ENCODE measurements at places on chromosomes 3 and 15.

- DNase-seq: peak; percentile 50
Observed at GRCh38 chr3:124097362-124098131, 105.6 kb upstream of the ROPN1 start.

- no peak for DNase-seq
Observed at GRCh38 chr3:134620476-134621115, 30.2 kb downstream of the KY start.

GRCh38 chr3:66800941-66801545 lies 197.1 kb upstream of the KBTBD8 start:
- no peak for DNase-seq

- DNase-seq: no peak
Observed at GRCh38 chr3:150681057-150681456, 22.7 kb downstream of the ERICH6 start.

GRCh38 chr15:85381850-85382751 lies 1.7 kb downstream of the AKAP13 start:
- no peak for DNase-seq

DNA sequence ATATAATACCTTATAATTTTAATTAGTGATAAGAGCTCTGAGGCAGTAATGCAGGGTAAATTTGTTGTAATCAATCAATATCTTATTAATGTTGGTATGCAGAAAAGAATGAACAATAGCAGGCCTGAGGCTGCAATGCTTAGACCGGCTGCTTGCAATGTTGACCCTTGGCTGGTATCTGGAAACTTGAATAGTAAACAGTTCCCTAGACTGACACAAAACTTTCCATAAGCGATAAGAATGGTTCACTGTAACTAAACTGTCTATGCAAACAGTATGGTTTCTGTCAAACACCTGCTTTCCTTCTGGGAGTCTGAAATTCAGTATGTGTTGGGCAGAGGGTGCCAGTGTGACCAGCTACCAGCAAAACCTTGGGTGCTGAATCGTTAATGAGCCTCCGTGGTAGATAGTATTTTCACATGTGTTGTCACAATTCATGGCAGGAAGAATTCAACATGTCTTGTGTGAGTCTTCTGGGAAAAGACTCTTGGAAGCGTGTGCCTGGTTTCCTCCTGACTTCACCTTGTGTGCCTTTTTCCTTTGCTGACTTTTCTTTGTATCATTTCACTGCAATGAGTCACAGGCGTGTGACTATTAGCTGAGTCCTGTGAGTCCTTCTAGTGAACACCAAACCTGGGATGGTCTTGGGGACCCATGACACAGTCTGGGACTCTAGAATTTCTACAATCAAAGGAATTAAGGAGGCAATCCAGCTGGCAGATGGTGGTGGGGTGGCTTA lies 30.7 kb upstream of the CLRN1 start:
- DNase-seq: peak; percentile 19

- no peak for DNase-seq
Observed at GRCh38 chr15:39142500-39142899, 438.4 kb upstream of the THBS1 start.

- no peak for DNase-seq
Observed at GRCh38 chr3:55484191-55484689, 2.9 kb downstream of the WNT5A start.

DNA sequence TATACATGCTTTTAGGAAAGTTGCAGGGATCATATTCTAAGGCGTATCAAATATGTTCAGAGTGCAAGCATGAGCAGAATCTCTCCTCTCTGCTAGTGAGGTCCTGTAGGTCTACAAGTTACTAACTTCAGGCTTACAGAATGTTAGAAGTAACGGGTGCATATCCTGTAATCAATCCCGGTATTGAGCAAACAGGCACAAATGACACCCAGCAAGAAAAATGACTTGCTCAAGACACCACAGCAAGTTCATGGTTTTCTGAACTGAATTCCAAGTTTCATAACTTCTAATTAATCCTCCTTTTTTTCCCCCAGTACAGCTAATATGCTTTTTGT lies 353.9 kb upstream of the TPRG1 start:
- no peak for DNase-seq

DNA sequence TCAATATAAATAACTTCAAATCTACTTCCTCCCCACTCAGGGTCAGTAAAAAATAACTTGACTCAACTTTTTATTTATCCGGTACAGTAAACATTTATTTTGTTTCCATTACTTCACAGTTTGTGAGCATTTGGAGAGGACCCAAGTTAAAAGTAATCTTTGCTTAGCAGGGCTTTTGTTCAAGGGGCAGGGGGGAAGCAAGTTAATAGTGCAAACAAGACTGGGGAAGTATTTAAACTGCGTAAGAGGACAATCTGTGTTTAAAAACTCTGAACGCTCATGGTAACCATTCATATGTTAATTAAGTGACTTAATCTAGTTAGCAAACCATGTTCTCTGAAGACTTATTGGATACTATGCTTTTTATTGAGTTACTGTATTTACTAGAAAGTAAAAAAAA lies 346.2 kb downstream of the SLC9A9 start:
- no peak for DNase-seq

DNA sequence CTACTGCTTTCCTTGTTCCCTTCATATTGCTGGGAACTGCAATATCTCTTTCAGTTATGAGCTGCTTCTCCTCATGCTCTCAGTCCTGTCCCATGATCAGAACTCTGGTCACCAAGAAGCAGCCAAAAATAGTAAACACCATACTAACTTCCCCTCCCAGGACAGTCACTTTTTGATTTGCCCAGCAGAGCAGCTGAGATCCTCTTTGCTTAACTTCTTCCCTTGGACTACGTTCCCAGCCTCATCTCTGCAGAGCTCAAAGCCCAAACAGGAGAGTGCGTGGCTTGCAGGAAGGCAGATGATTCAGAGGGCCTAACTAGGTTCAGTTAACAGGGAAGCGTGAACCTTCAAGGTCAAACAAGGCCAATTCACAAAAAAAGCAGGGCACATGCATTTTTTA lies 153.2 kb downstream of the CTNNB1 start:
- DNase-seq: no peak

DNA sequence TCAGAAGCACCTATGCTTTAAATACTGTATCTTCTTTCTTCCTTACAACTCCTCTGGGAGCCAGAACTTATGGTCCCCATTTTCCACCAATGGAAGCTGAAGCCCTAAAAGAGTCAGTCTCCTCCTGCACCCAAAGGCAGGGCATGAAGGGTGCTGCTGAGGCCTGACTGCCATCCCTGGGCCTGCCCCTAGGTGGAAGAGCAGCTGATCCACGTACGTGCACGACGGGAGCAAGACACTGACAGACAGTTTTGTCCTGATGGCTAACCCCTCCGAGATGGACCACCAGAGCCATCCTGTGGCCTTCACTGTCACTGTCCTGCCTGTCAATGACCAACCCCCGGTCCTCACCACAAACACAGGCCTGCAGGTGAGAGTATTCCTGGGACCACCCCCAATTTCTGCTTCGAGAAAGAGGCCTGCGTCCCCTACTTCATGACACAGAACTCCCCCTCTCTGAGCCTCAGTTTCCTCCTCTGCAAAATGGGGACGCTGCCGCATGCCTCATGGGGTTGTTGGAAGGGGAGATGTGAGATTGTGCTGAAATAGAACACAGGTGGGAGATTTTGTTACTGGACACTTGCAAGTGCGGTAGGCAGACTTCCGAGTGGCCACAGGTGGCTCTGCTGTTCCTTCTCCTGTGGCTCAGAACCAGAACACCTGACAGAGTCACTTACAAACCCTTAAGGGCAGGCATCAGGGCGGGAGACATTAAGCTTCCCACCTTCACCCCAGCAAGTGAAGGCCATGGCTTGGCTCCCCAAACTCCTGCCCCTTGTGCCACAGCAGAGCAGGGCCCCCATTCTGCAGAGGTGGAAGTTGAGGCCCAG lies 175.4 kb downstream of the TBC1D2B start:
- DNase-seq: no peak

- no peak for DNase-seq
Observed at GRCh38 chr15:89199746-89200145, 21.6 kb downstream of the RLBP1 start.

GRCh38 chr3:98734735-98735134 lies 28.4 kb upstream of the ST3GAL6 start:
- no peak for DNase-seq

DNA sequence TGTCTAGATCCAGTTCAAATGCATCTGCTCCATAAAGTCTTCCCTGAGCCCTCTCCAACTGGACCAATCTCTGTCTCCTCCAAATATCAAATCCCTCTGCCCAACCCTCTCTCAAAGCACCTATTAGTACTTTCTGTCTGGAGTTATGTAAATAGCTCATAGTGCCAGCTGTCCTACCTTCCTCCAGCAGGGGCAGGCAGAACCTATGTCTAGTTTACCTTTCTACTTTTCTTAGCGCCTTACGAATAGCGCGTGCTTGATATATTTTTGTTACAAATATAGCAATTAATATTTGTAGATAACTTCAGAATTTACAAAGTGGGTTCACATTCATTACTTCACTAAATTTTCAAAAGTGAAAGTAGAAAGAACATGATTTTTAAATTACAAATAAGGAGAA lies 14.0 kb upstream of the CCDC80 start:
- no peak for DNase-seq

DNA sequence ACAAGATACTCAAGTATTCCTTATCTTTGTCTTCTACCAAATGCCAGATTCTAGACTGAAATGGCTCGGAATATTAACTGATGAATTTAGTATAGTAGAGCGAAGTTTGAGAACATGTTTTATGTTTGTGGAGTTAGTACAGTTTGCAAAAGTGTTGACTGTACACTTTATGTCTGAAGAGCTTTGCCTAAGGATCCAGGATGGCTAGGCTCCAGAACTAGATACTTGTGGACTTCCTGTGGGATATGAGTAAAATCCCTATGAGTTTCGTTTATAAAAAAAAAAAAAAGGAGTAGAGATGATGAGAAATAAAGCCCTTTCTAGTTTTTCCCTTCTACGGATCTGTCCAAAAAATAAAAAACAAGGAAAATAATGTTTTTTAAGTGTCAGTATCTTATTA lies 96.7 kb downstream of the TP63 start:
- DNase-seq: no peak

DNA sequence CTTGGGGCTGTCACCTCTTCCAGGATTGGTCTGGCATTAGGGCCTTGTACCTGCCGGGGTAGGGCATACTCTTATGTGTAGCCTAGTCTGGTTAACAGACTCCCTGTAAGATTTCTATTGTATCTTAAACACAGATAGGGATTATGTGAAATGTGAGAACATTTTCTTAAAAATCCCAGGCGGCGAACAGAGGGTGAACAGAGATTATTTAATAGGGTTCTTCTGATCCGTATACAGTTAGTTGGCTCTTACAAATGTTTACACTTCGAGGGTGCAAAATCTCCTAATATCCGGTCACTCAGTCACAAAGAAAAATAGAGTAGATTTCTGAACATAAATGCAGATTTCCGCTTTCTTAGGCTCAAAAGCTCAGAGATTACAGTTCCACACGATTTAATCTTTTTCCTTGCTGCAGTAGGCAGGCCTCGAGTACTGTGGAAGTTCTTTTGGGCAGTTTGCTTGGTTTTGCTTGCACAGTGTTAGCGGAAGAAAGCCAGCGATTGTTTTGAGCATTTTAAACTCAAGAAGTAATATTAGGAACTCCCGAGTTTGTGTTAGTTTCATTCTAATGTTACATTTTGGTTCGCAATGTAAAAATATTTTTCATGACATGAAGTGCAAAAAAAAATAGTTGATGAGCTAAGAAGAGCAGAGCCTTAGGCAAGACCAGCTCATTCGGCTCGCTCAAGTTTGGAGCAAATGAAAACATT lies 993 bp downstream of the PLCL2 start:
- no peak for DNase-seq

DNA sequence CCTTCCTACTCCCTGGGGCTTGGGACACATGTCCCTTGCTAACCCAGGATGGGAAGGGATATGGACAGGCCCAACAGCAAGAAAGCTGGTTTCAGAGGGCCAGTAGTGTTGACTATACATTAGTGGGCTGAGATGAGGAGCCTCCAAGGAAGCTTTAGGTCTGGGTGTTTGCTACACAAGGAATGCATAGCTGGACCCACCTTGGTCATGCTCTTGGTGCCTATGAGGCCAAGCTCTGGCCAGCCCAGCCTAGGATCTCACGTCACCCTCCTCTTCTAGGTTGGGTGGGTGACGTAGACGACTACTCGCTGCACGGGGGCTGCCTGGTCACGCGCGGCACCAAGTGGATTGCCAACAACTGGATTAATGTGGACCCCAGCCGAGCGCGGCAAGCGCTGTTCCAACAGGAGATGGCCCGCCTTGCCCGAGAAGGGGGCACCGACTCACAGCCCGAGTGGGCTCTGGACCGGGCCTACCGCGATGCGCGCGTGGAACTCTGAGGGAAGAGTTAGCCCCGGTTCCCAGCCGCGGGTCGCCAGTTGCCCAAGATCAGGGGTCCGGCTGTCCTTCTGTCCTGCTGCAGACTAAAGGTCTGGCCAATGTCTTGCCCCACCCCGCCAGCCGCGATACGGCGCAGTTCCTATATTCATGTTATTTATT lies 653 bp upstream of the WDR6 start:
- DNase-seq: peak; percentile 6

DNA sequence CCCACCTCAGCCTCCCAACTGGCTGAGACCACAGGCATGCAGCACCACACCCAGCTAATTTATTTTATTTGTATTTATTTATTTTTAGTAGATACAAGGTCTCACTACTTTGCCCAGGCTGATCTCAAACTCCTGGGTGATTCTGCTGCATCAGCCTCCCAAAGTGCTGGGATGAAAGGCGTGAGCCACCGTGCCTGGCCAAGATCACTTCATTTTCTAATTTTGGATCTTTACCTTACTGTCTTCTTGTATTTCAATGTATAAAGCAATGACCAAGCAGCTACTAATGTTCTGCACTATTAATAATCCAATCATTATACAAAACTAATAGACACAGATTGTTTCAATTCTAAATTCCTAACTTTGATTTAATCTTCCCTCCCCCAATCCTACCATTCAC lies 56.2 kb downstream of the LRRFIP2 start:
- no peak for DNase-seq

DNA sequence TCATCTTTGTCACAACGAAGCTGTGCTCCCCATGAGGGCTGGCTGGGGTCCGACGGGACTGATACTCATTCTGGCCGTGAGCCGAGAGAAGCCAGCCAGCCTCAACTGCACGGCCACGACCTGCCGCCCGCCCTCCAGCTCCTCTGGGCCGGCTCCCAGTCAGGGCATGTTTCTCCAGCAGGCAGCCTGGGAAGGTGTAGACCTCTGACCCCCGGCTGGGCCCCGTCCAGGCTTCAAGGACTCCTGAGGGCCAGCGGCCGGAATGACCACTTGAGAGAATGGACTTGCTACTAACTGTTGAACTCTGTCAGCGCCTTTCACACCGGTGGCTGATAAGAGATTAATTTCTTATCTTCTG lies 18.1 kb upstream of the MUC4 start:
- no peak for DNase-seq

DNA sequence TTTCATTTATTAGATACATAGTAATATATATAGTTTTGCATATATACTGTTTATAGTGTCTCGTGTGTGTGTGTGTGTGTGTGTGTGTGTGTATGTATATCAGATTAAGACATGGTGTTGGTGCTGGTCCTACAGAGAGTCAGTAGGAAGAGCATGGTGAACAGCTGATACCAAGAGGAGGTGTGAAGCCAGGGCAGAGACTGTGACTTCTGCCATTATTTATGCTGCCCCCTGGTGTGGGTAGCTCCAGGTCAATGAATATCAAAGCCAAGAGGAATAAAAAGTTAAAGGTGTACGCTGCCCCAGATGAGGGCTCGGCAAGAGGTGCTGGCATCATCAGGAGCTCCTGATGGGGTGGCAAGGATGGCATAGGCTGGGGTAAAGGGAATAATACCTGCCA lies 299.5 kb upstream of the RASGRP1 start:
- no peak for DNase-seq
